ENCODE measurements at places on chromosomes 5 and 9. TPM values are rescaled to one million over a fixed set of nuclear protein-coding genes. Genes with fewer than 3 reads are reported as not detected.

NMUR2 gene
- not detected for polyA plus RNA-seq

IRX1 gene
- polyA plus RNA-seq, result 1.6 TPM

NIPAL4 gene
- not detected for polyA plus RNA-seq

CDC20B gene
- polyA plus RNA-seq, result 0.20 TPM

GPX8 gene
- polyA plus RNA-seq, result 237 TPM

SLC4A9 gene
- polyA plus RNA-seq, result not detected

ANKRD34B gene
- not detected for polyA plus RNA-seq

MED22 gene
- polyA plus RNA-seq, result 14.5 TPM

PCDHAC2 gene
- not detected for polyA plus RNA-seq

FOXD4L6 gene
- not detected for polyA plus RNA-seq

LRRC19 gene
- polyA plus RNA-seq, result not detected

PRSS3 gene
- polyA plus RNA-seq, result 48.2 TPM

PTGES2 gene
- polyA plus RNA-seq, result 63.3 TPM

FOXD4L5 gene
- polyA plus RNA-seq, result not detected

DEPDC1B gene
- polyA plus RNA-seq, result 2.5 TPM

IFNA13 gene
- polyA plus RNA-seq, result not detected

PELO gene
- 25.0 TPM for polyA plus RNA-seq

CTXN3 gene
- polyA plus RNA-seq, result not detected

CDX1 gene
- polyA plus RNA-seq, result not detected

SLC36A2 gene
- polyA plus RNA-seq, result not detected

BAAT gene
- not detected for polyA plus RNA-seq

SPATA6L gene
- 0.69 TPM for polyA plus RNA-seq

CEP72 gene
- 1.7 TPM for polyA plus RNA-seq

SHOC1 gene
- 0.09 TPM for polyA plus RNA-seq

PTGDS gene
- 0.25 TPM for polyA plus RNA-seq

SARDH gene
- 0.30 TPM for polyA plus RNA-seq

SMIM33 gene
- not detected for polyA plus RNA-seq

TAF11L10 gene
- not detected for polyA plus RNA-seq

PPP3R2 gene
- polyA plus RNA-seq, result not detected

AIF1L gene
- 0.28 TPM for polyA plus RNA-seq

MGAT1 gene
- polyA plus RNA-seq, result 180 TPM

ISL1 gene
- polyA plus RNA-seq, result not detected

PDLIM7 gene
- polyA plus RNA-seq, result 551 TPM

APBA1 gene
- 0.93 TPM for polyA plus RNA-seq

HSDL2 gene
- polyA plus RNA-seq, result 35.8 TPM

GABBR2 gene
- 7.5 TPM for polyA plus RNA-seq

PDE6A gene
- not detected for polyA plus RNA-seq

CCDC69 gene
- polyA plus RNA-seq, result 0.47 TPM

PCDHB10 gene
- 1.3 TPM for polyA plus RNA-seq

MYO10 gene
- polyA plus RNA-seq, result 47.0 TPM

TIMD4 gene
- not detected for polyA plus RNA-seq

CER1 gene
- polyA plus RNA-seq, result not detected

FAM153A gene
- polyA plus RNA-seq, result not detected

GPR151 gene
- polyA plus RNA-seq, result not detected

C9orf50 gene
- 0.23 TPM for polyA plus RNA-seq

TLE4 gene
- polyA plus RNA-seq, result 25.2 TPM

WDR31 gene
- 3.1 TPM for polyA plus RNA-seq

PDCD1LG2 gene
- polyA plus RNA-seq, result 31.7 TPM

SV2C gene
- not detected for polyA plus RNA-seq

TMEM232 gene
- 0.78 TPM for polyA plus RNA-seq

SMC2 gene
- polyA plus RNA-seq, result 27.9 TPM

UBE2QL1 gene
- polyA plus RNA-seq, result not detected

KIAA0825 gene
- polyA plus RNA-seq, result 3.0 TPM

Measured in GM23248 (cell line).